ENCODE measurements at places on chromosomes 2 and 18. TPM values are rescaled to one million over a fixed set of nuclear protein-coding genes. Genes with fewer than 3 reads are reported as not detected.
A peak's percentile ranks its signal among the peaks of the same experiment; 100 is the strongest.

Gene GLS
- total RNA-seq = 209 TPM

Gene IL1R1
- total RNA-seq = 196 TPM

Gene LAMA3
- total RNA-seq = 139 TPM

Gene APLF
- total RNA-seq = 6.8 TPM

Gene ALKAL2
- total RNA-seq = 18.7 TPM

Gene TEX44
- total RNA-seq = not detected

Gene GBX2
- total RNA-seq = not detected

Gene TIA1
- 110 TPM for total RNA-seq

Gene SPATA3
- not detected for total RNA-seq

Gene SESTD1
- 107 TPM for total RNA-seq

Gene FBXO48
- total RNA-seq = 1.8 TPM

Gene CFAP65
- not detected for total RNA-seq

Gene HMSD
- 2.1 TPM for total RNA-seq

Gene MAL
- 21.2 TPM for total RNA-seq

Gene SNED1
- 38.4 TPM for total RNA-seq

GRCh38 chr2:216987252-216987821, 127.5 kb upstream of the TNP1 start:
- DNase-seq = no peak

DNA sequence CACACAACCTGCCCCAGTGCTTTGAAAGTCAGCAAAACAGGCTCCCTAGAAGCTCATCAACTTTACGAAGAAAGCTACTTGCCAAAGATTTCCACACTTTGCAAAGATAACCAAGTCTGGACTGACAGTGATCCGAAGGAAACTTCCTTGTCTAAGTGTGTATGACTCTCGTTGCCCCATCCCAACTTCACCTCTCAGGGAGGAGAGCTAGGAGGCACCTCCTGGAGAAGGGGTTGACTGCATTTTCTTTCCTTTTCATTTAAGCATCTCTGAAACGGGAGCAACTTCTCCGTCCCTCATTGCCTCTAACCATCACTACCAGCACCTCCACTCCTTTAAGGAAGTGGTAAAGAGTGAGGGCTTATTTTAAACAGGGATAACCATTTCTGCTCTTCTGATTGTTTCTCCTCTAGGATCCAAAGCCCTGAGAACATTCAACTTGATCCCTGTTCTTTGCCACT, 7.0 kb downstream of the ZEB2 start:
- DNase-seq = no peak

GRCh38 chr18:3014503-3015203, 1.7 kb upstream of the LPIN2 start:
- no peak for DNase-seq

DNA sequence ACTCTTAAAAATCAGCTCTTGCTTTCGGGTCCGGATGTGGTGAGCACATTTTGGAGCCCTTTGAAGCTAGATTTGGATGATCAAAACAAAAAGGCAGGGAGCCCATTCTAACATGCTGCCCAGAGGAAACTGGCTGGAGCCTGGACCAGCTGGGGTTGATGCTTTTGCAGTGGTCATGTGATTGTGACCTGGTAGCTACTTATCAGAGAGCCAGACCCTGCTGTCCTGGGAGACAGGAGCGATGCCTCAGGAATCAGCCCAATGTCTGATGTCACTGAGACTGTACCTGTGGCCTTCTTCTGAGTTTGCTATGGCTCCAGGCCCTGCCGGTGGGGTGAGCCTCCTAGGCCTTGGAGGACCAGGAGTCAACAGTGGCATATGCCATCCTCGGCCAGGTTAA, 18.7 kb upstream of the SCLY start:
- no peak for DNase-seq

- DNase-seq = no peak
Measured at GRCh38 chr2:9099341-9099751, 95.9 kb upstream of the MBOAT2 start.

DNA sequence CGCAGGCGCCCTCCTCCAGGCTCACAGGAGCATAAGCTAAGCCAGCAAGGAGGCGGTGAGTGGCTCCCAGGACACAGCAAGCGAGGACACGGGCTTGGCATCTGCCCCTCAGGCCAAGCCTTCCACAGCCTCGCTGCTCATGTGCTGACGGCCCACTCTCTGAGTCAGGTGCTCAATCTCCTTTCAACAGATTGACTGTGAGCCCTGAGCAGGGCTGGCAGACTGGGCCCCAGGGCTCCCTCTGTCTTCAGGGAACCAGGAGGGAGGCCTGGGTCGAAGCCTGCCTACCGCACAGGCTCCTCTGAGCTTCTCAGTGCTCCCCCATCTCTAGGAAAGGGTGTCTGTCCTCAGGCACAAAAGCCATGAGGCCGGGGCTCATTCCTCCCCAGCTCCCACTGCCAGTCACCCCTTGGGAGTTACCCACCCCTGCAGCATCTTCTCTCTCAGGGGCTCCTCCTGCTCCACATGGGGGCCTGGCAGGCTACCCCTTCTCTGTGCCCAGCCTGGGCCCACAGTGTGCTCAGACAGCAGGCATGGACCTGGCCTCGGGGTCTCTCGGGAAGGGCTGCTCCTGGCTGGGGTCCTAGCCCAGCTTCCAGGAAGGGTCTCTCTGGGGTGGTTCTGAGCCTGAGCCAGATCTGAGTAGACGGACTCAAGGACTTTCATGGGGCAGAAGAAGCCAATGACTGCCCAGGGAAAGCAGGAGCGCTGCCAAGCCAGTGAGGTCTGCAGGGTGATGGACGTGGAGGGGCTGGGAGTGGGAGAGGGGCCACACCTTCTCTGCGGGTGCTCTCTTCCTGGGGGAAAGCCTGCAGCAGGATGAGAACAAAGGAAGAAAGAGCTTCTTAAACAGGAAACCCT, 138.0 kb upstream of the GPC1 start:
- DNase-seq = peak; percentile 53

DNA sequence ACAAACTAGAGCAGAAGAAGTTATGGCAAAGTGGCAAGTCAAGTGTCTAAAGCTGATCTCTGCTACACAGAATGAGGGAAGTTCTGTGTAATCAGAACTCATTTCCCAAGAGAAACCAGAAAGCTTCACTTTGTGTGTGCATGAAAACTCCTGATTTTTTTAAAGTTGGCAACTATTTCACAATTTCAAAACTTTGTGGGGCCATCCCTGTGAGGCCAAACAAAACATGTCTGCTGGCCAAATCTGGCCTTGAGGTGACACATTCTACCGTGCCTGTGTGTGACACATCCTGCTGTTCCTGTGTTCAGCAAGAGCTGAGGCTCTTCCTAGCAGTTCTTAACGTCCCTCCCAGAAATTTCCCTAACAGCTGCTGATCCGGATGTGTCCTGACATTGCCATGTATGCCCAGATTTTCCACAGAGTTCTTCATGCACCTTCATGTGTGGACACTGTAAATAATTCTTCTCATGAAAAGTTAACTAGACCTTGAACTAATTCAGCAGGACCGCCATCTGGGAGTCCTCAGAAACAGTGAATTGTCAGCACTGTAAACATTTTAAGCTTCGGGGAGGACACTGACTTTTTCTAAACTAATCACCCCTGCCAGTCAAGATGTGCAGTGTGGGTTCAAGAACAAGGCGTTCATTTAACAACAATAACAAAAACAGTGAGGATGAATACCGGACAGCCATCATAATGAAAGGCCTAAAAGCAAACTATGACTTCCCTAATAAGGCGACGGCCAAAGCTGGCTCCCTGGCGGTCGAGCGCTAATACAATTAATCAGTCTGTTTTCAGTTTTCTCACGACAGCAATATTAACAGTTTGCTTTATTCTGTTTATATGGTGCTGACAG, 99.0 kb downstream of the PLEKHM3 start:
- no peak for DNase-seq

- DNase-seq = no peak
Measured at GRCh38 chr2:43538034-43538670, 57.7 kb downstream of the THADA start.

DNA sequence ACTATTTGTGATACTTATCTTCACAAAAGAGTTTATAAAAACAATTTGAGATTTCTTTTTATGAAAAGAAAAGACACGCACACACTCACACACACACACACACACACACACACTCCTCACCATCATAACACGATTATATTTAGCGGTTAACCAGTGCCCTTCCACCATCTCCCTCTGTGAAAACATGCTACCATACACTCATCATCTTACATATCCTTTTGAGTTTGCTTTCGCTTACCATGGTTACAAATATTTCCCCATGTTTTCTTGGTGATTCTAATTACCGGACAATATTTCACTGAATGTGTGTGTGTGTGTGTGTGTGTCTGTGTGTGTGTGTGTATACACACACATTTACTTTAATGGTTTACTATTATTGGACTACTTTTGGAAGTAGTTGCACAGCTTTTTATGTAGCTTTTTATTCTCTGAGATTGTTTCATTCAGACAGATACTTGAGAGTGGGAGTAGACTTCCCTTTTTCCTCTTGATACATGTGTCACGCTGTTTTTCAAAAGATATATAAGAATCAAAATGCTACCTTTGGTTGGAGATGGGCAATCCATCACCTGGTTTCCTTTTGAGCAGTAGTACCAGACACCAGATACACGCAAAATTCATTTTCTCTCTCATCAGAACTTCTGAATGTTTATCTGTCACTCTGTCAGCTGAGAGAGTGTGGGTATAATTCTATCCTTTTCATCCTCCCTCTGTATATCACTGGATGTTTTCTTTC, 138.1 kb downstream of the SETBP1 start:
- DNase-seq = no peak

DNA sequence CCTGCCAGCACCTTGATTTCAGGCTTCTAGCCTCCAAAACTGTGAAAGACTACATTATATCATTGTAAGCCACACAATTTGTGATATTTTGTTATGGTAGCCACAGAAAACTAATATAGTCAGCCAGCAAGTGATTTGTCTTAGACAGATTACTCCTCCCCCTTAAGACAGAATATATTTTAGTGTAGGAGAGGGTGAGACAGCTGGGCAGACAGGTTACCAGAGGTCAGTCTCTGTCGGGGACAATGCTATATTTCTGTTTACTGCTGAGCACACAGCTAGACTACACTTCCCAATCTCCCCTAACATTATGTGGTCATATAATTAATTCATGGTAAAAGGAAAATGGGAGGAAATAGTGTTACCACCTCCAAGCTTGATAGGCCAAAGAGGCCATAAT, 185.8 kb upstream of the PIK3C3 start:
- no peak for DNase-seq

- no peak for DNase-seq
Measured at GRCh38 chr2:71530641-71531332, 77.4 kb downstream of the DYSF start.

- DNase-seq = no peak
Measured at GRCh38 chr18:71136487-71136886, 847.6 kb downstream of the SOCS6 start.

DNA sequence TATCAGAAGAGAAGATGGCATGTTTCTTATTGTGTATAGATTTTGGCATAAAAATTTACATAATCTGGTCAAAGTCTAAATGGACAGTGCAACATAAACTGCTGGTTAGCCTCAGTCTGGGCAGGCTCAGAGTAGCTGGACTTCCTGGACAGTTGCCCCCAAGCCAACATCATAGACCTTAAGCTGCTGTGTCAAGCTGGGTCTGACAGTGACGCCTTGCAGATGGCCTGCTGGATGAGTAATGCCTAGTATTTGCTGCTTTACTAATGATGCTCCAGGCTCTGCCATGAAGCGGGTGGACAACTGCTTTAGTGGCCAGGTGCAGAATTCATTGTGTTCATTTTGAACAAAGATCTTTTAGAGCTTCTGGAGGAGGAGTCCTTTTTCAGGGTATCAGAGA, 603.7 kb upstream of the ZEB2 start:
- peak; percentile 56 for DNase-seq

GRCh38 chr2:101533561-101534148, 58.7 kb upstream of the RFX8 start:
- no peak for DNase-seq

DNA sequence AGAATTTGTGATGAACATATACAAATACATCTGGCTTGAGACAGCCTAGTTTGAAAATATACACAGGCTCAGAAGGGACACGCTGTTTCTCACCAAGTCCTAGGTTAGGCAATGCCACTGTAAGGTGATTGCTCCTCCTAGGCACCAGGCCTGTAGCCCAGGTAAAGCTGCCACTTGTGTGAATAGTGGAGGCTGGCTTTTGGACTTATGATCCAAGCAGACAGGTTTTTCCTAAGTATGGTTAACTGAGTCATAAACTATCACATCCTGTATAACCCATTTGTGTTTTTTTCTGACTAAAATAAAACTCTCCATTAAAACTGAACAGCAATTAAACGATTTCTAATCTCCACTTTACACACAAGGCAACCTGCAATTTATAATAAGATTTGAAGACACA, 81.0 kb downstream of the SEMA4F start:
- DNase-seq = no peak

DNA sequence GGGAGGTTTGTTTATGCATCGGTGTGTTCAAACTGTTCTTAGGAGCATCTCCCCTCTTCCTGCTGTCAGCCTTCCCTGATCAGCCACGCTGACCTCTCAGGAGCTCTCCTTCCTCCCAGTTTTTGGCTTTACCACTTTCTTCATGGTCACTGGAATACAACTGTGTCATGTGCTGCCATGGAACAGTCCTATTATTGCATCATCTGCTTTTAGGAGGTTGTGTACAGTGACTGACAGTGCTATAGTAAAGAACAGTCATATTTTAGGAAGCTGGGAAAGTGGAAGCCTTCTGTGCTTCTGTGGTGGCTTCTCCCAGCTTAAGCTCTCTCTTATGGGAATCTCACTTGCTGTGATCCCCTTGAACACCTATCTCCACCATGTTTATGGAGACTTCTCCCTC, 165.5 kb downstream of the TPGS2 start:
- no peak for DNase-seq

DNA sequence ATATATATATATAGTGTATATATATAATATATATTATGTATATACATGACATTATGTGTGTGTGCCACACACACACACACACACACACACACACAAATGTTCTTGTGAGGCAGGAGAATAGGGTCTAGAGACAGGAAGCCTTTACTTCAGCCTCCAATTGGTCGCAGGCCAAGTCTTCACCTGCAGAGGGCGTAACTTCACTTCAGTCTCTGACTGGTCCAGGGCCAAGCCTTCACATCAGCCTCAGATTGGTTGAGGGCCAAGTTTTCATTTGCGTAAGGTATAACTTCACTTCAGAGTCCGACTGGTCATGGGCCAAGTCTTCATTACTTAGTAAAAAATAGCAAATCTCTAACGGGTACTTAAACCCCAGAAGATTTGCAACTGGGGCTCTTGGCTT, 13.2 kb upstream of the SS18 start:
- peak; percentile 71 for DNase-seq

GRCh38 chr18:12747530-12748315, 44.9 kb downstream of the PSMG2 start:
- no peak for DNase-seq

GRCh38 chr18:45688833-45689232, 35.1 kb upstream of the SLC14A1 start:
- DNase-seq = no peak

- no peak for DNase-seq
Measured at GRCh38 chr2:173659509-173659908, 304.8 kb downstream of the CDCA7 start.

GRCh38 chr2:138267161-138267901, 234.2 kb upstream of the SPOPL start:
- no peak for DNase-seq

DNA sequence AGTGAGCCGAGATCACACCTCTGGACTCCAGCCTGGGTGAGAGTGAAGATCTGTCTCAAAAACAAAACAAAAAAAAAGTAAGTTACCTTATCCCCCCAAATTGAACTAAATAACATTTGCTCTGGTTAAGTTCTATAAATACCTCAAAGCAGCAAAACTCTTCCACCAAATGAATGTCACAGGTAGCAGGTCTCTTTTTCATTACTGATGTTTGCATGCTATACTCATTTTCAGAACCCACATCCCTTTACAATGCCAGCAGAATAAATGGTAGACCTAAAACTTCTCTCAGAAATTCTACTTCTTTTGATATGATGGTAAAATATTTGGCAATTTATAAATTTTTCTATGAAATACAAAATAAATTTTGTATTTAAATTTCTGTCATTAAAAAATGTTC, 22.3 kb downstream of the INO80D start:
- DNase-seq = no peak

Measured in upper lobe of right lung (tissue), 1 donor.